SW 1271 (cell line): ENCODE measurements at places on chromosomes 1 and 21.

DNA sequence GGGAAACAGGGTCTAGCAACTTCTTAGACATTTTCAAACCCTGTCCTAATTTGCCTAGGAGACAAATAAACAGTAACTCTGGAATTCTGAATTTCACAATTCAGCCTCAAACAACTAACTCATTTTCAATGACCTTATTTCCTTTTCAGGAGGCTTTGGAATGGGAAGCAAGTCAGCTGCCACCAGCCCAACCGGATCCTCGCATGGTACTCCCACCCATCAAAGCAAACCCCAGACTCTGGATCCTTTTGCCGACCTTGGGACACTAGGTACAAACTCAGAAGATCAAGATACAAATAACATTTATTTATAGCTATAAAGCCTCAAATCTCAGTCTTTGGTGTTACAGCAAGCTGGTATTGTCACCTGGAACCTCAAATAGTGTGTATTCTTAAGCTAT is 18.9 kb upstream of the LEPR start:
- no peak for DNase-seq

DNA sequence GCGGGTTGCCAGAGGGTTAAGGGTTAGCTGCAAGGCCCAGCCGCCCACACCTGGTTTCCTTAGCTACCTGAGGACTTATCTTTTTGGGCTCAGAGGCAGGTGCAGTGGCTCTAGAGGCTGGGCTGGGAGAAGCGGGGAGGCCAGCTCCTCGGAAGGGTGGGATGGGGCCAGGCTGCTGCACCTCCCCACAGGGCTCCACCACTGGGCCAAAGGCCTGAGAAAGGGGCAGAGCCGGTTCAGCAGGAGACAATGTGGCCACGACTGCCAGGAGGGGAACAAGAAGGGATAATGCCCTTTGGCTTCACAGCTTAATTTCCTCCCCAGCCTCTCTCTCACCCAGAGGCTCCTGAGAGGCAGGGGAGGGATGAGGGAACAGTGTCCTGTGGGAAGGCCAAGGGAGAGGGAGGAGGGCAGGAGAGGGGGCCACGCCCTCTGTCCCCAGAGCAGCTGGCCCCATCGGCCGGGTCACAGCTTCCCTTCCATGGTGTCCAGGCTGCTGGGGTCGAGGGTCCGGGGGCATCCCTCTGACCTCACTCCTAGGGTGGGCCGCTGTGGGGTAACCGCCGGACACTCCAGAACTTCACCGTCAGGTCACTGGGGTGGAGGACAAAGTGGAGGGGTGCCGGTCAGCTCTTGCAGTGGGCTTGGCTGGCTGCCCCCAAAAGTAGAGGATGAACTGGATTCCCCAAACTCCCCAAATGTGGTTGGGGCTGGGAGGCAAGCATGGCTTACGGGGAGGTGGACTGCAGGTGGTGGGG is 50.4 kb downstream of the KIF21B start:
- no peak for DNase-seq

DNA sequence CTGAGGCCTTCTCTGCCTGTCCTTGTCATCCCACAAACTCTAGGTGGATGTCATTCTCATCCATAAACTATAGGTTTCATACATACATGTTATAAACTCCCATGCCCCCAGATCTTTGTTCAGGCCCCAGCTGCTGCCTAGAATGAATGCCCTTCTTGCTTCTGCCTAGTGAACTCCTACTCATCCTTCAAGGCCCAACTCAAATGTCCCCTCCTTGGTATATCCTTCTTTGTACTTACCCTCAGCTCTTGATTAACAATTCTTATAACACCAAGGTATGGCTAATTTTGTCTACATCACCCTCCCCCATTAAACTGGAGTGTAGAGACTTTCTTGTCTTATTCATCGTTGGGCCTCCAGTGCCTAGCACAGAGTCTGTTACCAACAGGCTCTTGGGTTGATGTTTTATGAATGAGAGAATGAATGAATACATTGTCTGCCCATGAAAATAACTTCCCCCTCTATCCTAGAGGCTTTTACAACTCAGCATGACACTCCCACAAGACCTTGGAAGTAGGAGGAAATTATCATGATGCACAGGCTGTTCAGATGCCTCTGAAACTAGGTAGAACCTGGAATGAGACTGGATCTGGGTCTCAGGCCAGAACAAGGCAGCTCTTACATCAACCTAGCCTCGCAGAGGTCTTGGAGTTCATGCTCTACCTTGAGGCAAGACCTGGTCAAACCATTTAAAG is 26.9 kb downstream of the EPHB2 start:
- no peak for DNase-seq

- no peak for DNase-seq
Observed at GRCh38 chr1:60567256-60567655, 493.7 kb upstream of the C1orf87 start.

DNA sequence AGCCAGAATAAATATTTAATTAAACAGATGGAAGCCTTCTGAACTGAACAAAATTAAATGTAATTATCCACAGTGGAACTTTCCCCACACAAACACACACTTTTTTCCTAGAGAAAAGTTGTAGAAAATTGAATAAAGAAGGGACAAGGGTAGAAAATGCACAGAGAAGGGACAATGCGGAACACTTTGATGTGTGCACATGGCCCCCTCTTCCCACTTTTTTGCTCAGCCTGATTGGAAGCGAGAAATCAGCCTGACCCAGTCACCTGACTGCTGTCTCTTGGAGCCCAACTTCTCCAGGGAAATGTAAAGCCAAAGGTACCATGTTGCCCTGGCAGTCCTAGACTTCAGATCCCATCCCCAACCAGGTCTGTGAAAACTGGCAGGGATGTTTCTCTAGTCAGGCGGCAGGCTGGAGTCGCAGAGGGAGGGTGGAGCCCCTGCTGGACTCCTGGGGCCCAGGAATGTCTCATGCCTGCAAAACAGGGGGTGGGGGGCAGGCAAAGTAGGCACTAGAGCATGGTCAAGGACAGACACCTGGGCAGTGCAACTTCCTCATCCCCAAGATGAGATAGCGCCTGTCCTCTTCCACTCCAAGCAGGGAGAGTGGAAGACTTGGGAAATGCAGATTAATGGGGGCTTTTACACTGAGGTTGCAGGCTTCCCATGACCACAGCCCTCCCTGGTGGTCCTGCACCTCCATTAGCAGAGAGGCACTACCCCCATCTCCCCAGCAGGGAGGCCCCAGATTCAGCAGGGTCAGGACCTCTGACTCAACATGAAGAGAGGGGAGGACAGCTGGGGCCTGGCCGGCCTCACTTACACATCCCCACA is 2.8 kb downstream of the CERS2 start:
- DNase-seq: no peak

GRCh38 chr1:75615613-75616435 is 4.9 kb upstream of the SLC44A5 start:
- DNase-seq: no peak

GRCh38 chr21:46212721-46213484 is 15.7 kb downstream of the LSS start:
- no peak for DNase-seq

DNA sequence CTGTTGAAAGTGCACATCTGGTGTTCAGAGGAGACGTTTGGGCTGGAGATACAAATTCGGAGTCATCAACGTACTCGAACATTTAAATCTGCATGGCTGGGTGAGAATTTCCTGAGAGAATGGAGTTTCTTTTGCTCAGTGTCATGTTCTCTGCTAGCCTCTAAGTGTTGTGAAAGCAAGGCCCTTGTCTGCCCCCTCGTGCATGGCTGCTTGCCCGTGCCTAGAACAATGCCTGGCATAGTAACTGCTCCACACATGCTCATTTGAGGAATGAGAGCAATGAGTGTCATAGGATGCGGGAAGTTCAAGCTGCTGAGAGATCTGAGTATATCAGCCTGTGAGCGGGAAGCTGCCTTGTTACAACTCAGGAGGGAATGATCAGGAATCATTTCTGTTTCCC is 171.1 kb upstream of the CSF3R start:
- DNase-seq: no peak

DNA sequence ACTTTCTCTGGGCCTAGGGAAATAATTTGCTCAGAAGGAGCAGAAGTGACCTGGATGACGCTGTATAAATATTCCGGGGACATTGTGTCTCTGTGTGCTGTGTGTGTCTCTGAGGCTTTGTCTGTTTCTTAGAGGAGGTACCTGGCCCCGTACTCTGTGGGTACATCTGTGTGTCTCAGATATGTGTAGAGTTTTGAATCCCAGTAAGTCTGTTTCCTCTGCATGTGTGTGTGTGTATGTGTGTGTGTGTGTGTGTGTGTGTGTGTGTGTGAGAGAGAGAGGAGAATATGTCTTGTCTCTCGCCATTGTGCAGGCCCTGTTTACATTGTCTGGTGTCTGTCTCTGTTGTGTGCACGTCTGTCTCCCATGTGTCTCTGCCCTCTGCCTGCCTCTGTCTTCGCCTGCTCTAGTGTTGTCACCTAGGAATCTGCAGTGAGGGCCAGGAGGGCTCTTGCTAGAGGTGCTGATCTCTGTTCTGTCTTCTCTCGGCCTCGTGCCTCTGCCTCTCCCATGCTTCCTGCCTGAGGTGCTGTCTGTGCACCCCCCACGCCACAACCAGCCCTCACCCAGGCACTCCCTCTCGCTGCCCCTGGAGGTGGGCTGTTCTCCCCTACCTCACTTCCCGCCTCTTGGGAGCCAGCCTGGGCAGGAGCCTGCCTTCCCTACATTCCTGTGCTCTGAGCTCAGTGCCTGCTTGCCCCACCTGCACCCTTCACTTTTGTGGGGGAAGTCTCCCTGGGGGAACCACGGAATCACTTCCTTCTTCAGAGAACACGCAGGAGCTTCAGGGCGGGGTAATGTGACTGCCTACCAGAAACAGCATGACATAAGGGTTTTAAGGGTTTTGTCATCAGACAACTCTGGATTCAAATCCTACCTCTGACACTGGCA is 5.9 kb downstream of the MAP7D1 start:
- DNase-seq: no peak

GRCh38 chr1:53278298-53278725 is 40.0 kb upstream of the MAGOH start:
- DNase-seq: peak; percentile 15

- DNase-seq: no peak
Observed at GRCh38 chr1:33168556-33169289, 13.1 kb downstream of the TRIM62 start.

DNA sequence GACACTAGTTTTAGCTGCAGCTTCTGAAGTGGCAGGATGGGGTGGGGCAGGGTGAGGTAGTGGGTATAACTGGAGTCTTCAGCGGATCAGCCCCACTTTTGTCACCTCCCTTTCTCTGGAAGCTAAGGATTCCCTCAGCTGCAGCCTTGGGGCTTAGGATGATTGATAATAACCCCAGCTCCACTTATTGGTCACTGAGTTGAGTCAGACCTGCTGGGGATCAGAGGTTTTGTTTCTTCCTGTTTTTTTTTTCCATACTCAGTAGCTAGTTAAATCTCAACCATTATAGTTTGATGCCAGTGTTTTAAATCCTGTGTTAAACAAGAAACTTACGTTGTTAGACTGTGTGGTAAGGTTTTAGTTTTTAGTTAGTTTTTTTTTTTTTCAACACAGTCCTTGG is 57.2 kb downstream of the LAMC1 start:
- DNase-seq: no peak

- no peak for DNase-seq
Observed at GRCh38 chr1:1760345-1760650, 18.0 kb downstream of the NADK start.

DNA sequence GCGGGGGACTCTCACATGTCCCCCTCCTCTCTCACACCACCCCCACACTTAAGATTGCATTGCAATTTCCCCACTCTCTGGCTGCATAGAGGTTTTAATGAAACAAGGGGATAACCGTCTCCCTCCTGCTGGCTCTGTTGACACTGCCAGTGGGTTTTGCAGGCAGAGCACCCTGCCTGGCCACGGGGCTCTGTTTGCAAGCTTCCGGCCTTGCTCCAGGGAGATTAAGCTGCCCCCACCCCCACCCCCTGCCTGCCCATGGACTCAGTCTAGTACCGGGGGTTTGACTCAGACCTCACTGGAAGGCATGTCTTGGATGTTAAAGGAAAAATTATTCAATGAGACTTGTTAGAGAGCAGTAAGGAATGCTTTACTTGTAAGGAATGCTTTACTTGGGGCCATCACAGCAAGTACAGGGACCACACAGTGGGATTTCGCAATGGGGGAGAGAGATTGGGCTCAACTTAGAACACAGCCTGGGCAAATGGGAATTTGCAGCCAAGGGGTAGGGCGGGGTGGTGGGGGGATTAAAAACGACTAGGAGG is 101.0 kb downstream of the AJAP1 start:
- no peak for DNase-seq

GRCh38 chr1:163523375-163524029 is 201.7 kb downstream of the NUF2 start:
- DNase-seq: no peak

GRCh38 chr21:44263221-44263760 is 1.6 kb upstream of the DNMT3L start:
- no peak for DNase-seq

GRCh38 chr1:12448746-12449177 is 169.2 kb downstream of the DHRS3 start:
- DNase-seq: no peak

DNA sequence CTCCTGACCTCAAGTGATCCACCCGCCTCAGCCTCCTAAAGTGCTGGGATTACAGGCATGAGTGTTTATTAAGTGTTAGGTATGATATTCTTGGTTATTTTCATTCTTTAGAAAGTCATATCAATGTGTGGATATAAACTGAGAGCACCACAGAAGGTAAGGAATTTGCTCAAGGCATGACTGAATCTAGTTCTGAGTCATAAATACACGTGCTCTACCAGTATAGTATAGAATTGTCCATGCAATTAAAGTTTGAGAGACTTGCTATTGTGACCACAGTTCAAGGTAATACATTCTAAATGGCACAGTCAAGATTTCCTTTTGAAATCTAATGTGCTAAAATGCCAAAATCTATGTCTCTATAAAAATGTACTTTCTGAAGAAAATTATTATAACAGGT is 401.1 kb upstream of the CHRM3 start:
- DNase-seq: no peak

DNA sequence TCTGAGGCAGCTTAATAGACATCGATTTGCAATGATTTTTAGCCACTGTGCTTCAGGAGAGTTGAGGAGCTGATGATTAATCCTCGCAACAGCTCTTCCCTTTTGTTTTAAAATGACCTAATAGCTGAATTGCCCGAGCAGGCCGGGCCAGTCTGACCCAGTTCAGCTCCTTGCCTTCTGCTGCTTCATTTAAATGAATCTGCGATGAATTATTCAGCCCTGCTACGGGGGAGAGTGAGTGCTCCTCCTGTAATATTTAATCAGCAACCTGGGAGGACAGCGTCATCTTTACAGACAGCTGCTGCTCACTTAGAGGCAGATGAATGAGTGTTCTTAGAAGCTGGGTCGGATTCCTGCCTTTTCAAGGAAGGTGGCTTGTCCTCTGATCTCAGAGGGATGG is 325.1 kb downstream of the CAMTA1 start:
- no peak for DNase-seq

DNA sequence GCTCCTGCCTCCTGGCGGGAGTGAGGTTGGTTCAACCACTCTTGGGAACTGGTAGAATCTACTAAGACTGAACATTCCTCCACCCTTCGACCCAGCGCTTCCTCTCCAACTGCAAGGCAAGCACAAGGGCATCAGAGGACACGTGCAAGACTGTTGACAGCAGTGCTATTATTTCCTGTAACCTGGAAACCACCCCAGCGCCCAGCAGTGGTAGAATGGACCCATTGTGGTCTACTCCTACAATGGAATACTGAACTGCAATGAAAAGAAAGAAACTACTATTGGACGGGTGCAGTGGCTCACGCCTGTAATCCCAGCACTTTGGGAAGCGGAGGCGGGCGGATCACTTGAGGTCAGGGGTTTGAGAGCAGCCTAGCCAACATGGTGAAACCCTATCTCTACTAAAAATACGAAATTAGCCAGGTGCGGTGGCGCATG is 33.0 kb upstream of the TARDBP start:
- DNase-seq: no peak
